ENCODE measurements at places on chromosomes 2 and 18. TPM values are rescaled to one million over a fixed set of nuclear protein-coding genes. Genes with fewer than 3 reads are reported as not detected.

- no peak for DNase-seq
Measured at GRCh38 chr2:38438133-38438882, 61.2 kb upstream of the ATL2 start.

Gene MAP3K19
- not detected for total RNA-seq

DNA sequence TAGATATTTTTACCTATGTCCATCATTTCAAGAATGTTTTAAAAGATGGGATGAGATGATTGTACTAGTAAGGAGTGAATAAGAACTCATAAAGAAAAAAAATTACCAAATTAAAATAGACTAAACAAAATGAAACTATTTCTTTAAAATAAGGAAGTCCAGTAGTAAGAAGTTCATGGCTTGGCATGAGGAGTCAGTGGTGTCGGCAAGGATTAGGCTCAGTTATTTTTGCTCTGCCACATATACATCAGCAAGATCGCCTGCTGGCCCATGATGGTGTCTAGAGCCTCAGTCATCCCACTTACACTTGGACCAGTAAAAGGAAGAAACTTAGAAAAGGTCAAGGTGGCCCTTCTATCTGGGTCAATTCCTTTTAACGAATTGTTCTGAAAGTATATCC is 300.9 kb upstream of the SLC8A1 start:
- DNase-seq: no peak

GRCh38 chr2:46858702-46859090 is 56.9 kb downstream of the MCFD2 start:
- no peak for DNase-seq

DNA sequence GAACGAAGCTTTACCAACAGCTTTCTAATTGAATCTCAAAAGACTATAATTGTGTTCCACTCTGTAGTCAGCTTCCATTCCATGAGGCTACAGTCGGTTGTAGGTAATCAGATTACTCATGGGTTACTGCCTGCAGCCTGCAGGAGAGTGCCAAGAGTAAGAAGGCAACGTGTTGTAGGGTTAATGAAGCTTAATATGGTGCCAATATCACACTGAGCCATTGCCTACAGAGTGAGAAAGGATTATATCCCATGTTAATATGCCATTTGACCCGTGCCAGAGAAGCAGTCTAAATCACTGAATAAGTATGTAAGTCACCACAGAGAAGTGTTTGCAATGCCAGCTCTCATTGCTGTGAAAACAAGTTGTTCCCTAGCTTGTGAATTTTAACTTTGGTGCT is 734.5 kb upstream of the ACVR2A start:
- DNase-seq: no peak

DNA sequence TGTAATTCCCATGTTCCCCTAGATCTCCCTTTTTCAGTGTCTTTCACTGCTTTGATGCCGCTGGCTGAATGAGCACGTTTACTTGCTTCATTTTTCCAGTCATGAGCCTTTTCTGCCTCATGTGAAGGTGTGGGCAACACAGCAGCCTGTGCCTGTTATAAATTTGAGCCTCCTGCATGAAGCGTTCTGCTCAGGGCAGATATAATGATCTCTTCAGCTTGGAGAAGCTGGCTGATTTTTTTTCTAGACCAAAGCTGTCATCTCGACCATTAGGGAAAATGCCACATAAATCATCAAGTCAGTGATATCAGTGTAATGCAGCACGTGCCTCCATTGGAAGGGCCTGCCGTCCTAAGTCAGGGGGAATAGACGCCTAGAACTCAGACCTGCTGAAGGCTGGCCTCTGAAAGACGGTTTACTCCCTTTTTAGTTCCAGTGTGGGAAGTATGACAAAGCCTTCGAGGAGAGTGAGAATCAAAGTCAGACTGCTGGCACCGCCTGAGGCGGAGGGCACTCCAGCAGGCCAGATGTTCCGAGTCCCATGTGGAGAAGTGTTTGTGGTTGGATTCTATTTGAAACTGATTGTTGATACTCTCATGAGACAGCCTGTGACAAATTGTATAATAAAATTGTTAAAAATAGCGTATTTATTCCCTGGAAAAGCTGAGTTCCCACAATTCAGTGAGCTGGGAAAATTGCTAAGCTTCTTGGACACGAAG is 196.5 kb downstream of the MYO1B start:
- DNase-seq: no peak
